ENCODE measurements at places on chromosomes 4 and X.

DNA sequence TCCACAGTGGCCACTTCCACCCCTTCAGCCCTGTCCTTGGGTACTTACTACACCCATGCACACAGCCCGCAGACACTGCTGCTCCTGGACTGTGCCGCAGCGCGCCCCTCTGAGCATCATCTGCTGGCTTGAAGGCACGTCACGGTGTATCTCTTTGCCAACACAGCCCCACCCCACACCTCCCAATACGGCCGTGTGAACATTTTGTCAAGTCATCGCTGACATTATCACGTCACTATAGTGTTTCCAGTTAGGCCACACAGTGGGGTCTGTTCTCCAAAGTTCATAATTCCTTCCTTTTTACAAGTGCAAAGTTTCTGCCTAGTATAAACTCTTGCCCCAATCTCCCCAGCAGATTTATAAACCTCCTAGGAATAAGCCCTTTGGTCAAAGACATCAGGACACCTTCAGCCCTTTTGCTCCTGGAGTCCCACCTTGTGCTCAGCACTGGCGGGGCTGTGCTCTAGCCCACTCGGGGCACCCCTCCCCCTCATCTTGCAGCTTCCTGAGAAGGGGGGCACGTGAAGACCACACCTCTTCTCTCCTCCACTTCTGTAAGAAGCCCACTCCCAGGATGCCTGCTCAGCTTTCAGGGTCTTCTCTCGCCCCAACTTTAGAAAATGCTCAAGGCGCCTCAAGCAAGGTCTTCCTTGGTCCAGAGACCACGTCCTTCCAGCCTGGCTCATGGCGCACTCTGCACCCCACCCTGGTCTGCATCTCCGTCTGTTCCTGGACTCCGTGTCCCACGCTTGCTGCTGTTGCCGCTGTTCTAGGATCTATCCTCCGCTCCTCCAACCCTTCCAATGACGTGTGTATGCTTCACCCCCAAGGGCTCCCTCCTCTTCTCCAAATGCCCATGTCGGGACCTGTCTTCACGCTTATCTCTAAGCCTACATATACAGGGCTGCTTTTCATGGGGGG, 7.2 kb downstream of the FAM53A start:
- DNase-seq = no peak

- no peak for DNase-seq
Measured at GRCh38 chrX:114889481-114889880, 127.9 kb downstream of the IL13RA2 start.

DNA sequence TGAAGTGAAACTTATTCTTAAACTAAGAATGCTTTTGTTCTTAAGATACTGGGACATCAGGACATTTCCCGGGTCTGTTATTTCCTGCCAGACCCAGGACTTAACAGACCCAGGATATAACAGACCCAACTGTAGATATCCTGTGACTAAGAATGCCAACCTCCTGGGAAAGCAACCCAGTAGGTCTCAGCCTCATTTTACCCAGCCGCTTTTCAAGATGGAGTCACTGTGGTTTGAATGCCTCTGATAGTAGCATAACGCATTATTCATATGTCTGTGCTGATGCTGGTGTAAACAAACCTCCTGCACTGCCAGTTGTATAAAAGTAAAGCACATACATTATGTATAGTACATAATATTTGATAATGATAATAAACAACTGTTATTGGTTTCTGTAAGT, 185.8 kb upstream of the GPRIN3 start:
- DNase-seq = no peak

DNA sequence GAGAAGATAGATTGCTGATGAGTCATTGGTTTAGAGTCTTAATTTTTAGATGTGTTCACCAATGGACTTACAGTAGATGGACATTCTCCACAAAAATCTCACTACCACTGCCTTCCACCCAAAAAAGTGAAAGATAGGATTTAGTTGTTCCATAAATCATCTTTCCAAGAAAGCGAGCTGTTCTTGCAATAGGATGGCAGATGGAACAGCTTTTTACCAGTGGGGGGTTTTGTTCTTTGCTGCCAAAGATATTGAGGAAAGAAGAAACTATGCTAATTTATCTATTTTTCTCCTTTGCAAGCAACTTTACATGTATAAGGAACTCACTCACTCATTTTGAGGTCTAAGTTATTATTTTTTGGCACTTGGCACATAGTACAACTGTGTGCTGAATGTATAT, 109.5 kb downstream of the ADGRL3 start:
- DNase-seq = no peak

- no peak for DNase-seq
Measured at GRCh38 chrX:77415161-77415560, 32.0 kb upstream of the FGF16 start.

DNA sequence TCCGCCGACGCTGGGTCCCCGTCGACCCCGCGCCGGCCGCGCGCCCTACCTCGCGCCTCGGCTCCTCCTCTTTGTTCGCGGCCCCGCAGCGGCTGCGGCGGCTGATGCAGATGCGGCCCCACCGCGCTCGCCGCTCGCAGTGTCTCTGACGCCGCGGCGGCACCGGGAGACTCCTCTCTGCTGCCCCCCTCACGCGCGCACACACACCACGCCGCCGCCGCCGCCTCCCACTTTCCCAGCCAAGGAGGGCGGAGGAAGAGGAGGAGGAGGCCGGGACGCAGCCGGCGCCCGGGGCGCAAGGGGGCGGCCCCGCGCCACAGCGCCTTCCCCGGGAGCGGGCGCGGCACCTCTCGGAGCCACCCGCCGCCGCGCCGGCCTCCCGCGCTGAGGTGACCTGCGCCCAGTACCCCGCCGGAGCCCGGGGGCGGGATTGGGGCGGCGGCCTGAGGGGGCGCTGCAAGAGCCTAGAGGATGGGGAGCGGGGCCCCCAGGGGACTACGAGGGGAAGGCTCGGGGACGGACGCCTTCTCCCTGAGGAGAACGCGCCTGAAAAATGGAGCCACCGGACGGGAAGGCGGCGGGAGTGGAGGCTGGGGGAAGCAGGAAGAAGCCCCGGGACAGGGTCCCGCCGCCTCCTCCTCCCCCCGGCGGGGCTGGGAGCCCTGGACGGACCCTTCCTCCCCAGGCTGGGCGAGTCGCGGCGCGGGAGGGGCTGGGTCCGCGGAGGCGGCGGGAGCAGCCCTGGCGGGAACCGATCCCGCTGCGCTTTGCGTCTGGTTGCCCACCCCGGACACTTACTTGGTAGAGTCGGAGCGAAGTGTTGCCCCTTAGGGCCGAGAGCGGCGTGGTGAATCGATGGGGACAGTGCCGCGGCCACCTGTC, at the start of gene SH3RF1:
TSS of gene SH3RF1 (minus strand) at position 147 of the 882 bp plus-strand sequence. CDS start 1,744 bp downstream, outside the sequence.
- no peak for DNase-seq

- no peak for DNase-seq
Measured at GRCh38 chr4:3671571-3672464, 94.4 kb upstream of the ADRA2C start.

GRCh38 chrX:51955200-51955599, 61.8 kb downstream of the MAGED1 start:
- no peak for DNase-seq

GRCh38 chr4:145566086-145566708, 53.0 kb upstream of the MMAA start:
- DNase-seq = no peak

GRCh38 chr4:37971202-37971601, 11.0 kb downstream of the PTTG2 start:
- DNase-seq = no peak

GRCh38 chr4:121183361-121183760, 19.2 kb upstream of the TNIP3 start:
- no peak for DNase-seq

GRCh38 chr4:5957076-5957475, 61.2 kb downstream of the C4orf50 start:
- DNase-seq = no peak

DNA sequence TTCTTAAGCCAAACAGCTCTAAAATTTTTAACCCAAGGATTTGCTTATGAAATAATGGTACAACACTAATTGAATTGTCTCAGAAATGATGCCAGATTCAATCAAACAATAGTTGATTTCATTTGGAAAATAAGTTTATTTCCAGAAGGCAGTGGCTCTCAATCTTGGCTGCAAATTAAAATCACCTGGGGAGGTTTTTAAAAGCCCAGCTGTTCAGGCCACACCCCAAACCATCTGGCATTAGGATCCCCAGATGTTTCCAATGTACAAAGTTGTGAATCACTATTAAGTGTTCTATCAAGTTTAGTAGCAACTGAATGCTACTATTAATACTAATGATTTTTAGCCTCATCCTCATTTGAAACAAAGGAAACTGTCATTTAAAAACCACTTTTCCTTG, 22.2 kb downstream of the TMEM184C start:
- DNase-seq = no peak

- DNase-seq = no peak
Measured at GRCh38 chr4:154208424-154208823, 283.2 kb downstream of the DCHS2 start.

DNA sequence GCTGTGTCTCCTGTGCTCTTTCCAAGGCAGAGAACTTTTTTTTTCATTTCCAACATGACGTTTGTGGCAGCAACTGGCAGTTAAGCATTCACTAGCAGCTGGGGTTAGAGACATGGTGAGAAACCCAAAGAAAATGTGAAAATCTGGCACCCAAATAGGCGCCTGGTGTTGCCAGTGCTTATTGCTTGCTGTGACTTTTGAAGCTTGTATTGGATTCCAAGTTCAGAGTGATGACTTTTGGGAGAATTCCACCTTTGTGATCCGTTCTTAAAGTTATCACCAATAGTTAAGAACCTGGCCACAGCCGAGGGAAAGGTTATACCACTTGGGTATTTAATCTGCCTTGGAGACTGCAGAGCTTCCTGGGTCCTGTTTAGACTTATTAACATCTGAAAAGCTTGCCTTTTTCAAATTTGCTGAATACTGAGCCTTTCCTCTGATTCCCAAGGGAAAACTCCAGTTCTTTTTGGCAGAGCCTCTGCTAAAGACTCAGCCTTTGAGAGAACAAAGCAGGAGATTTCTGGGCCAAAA, 101.0 kb downstream of the OPHN1 start:
- DNase-seq = no peak

DNA sequence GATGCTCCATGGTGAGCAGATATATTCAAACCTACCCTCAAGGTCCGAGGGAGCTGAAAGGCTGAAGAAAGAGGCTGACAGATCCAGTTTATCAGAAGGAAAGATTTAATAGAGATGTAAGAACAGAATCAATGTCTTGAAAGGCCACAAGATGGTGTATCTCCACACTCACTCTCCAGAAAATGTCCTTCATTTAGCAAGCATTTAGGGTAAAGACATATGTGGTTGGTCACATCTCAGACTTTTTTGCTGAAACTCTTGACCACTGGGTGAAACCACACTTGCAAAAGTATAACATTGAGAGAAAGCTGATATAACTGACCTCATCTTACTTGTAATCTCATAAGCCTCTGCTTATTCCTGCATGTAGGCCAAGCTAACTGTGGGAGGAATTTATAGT, 745.8 kb upstream of the GALNTL6 start:
- DNase-seq = no peak

DNA sequence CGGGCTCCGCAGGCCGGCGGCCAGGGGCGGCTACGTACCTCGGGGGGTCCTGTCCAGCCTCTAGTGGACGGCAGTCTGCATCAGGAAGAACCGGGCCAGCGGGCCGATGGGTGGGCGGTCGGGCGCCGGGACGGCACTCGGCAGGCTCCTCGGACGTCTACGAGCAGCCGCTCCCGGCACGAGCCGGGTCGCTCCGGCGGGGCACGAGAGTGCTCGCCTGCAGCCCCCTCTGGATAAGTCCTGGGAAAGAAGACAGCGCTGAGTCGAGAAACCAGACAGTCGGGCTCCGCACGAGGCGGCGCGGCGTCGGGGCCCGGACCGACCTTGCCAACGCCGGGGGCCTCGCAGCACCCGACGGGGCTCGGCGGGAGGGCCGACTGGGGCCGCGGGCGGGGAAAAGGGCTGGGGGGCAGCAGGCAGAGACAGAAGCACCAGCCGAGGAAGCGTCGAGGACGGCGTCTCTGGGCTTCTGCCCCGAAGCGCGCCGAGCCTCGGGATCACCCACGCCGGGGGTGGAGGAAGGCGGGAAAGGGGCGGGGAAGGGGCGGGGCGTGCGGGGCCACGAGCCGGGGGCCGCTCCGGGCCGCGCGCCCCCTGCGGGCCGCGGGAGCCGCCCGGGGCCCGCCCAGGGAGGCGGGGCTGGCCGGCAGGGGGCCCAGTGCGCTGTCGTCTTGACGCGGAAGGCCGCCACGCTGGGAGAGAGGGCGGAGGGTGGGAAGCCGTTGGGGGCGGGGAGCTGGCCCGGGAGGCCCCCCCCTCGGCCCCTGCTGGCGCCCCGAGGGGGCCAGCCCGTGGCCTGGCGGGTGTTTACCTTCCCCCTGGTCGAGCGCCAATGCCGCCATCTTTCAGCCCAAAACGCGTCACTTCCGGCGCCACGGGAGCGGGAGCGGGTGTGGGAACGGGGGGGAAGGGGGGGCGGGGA, 1.9 kb downstream of the KLHL15 start:
- peak; percentile 65 for DNase-seq

GRCh38 chr4:153266988-153267387, 62.7 kb downstream of the TRIM2 start:
- DNase-seq = no peak

DNA sequence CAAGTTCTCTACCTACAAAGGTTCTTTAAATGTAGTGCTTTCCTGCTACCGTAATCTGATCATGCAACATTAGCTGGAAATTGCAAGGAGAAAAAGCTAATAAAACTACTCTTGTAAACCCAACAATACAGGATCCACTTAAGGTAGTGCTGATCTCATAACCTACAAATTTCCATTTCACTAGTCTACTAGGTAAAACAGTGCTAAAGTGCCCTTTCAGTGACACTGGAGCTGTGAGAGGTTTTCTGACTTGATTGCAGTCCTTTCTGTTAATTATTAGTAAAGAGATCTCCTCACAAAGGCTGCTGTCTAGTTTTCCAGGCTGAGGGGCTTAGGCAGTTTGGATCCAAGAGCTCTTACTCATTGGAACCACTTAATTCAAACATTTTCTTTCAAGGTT, 1118.7 kb downstream of the SH3BGRL start:
- no peak for DNase-seq

DNA sequence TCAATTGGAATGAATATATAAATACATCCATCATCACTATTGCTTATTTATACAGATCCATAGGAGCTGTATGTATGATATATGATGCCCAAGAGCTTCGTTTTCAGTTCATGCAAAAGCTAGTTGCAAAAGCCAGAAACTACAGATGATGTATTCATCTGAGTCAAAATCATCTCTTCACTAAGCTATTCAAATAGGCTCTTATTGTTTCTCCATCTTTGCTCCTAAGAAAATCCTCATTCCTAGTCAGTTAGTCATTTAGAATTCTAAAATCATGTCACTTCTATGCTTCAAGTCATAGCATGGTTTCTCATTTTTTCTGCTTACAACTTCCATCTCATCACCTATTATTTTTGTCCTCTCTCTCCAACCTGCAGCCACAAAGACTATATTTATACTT, 300.1 kb upstream of the TRAM1L1 start:
- no peak for DNase-seq

DNA sequence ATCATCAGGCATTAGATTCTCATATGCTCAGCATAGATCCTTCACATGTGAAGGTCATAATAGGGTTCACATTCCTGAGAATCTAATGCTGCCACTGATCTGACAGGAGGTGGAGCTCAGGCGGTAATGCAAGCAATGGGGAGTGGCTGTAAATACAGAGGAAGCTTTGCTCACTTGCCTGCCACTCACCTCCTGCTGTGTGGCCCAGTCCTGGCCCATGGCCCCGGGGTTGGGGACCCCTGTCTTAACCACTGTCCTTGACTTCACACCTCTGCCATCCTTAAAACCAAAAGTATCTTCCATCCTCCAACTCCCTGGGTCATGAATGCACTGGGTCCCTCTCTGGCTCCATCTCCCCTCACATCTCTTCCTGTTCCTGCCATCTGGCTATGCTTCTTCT, 129.1 kb downstream of the HMX1 start:
- no peak for DNase-seq

All from activated T-cell treated with anti-CD3 and anti-CD28 coated beads for 4 hours (primary cell).